ENCODE measurements at places on chromosomes 6 and 20.

- no peak for DNase-seq
Measured at GRCh38 chr6:1739680-1740079, 130.0 kb downstream of the FOXC1 start.

DNA sequence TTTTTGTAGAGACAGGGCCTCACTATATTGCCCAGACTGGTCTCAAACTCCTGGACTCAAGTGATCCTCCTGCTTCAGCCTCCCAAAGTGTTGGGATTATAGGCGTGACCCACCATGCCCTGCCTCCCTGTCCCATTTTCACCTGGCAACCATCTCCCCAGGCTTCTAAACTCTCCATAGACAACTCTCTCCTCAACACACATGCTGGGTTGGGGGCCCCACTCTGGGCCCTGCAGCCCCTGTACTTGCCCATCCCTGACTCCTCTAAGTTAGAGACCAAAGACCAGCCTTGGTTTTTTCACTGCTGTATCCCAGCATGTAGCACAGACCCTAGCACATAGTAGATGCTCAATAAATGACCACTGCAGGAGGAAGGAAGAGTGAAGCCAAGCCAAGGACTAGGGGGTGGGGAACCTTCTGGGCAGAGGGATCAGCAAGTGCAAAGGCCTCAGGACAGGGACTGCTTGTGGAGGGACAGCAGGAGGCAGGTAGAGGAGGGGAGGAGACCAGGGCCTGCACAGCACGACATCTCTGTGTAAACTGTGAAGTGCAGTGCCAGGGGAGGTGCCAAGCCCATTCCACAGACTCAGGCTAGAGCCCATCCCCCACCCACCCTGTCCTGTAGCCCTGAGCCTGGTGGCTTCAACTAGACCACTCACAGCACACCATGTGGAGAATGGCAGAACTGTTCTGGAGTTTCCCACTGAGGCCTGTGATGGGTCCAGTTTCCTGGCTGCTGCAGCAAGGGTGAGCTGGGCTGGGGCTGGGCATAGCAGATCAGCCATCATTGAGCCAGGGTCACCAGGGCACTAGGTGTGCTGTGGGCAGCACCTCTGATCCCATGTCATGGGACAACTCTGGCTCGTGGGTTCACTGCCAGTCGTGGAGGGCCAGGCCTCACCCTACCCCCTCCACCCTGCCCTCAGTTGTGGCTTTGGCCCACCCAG, 3.4 kb upstream of the SRC start:
- DNase-seq: peak; percentile 52

DNA sequence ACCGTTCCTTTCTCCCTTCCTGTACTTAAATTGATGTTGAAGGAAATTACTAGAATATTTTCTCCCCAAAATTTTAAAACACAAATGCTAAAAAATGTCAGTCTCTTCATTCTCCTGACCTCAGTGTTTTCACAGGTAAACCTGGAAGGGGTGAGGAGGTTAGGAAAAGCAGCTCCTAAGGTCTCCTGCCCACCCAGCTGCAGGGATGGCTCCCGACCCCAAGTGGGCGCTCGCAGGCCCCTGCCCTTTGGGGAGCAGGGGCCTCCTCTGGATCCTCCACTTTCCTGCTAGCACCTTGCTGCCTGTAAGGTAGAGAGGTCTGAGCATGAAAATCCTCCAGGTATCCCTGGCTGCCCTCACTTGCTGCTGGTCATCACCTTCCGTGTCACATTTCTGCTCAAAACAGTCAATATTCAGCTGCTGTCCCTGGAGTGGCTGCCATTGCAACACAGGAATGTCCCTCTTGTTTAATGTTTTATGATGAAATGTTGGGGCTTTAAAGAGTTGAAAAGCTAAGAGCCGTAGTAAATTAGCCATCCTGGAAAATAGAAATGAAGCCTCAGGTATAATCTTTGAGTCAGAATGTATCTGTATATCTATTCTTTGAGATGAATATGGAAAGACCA, 10.9 kb upstream of the HSP90AB1 start:
- DNase-seq: no peak

DNA sequence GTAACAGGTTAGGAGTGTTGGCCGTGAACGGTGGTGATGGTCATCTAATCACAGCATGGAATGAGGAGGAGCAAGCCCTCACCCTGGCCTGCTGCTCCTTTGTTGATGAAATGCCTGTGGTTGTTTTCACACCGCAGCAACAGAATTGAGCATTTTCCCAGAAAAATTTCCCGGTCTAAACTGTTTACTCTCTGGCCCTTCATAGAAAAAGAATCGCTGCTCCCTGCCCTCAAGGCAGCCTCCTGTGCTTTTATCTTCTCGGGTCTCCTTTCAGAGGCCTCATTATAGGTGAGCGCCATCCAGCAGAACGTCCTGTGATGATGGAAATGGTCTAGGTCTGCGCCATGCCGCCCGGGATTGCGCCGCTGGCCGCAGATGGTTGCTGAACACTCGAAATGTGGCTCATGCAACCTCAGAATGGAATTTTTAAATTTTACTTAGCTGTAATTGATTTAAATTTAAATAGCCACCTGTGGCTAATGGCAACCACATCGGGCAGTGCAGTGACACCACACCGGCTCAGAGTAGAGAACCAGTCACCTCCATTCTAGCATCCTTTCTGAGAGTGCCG, 30.2 kb downstream of the PHACTR3 start:
- DNase-seq: no peak

- no peak for DNase-seq
Measured at GRCh38 chr20:50843331-50844276, 48.7 kb downstream of the BCAS4 start.

DNA sequence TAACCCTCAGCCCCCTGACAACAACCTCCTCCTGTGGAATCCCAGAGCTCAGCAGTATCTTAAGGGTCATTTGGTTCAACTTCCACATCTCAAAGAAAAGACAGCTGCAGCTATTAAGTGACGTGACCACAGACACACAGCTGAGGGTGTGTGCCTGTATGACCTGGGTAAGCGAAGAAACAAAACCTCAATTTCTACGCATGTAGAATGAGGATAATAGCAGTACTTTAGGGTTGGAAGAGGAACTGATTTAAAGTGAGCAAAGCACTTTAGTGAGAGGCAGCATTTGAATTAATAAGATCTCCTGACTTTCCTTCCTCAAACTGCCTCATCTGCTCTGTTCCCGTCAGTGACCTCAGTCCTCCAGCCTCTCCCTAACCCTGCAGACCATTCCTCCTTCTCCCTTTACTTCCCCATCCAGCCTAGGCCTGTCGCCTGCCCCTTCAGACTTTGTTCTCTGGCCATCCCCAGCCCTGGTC, 6.8 kb upstream of the ARMC2 start:
- DNase-seq: peak; percentile 48

- DNase-seq: no peak
Measured at GRCh38 chr6:126650931-126651330, 311.0 kb downstream of the CENPW start.

GRCh38 chr20:11378252-11378651, 539.4 kb upstream of the BTBD3 start:
- DNase-seq: no peak

GRCh38 chr6:44041461-44042260, 85.6 kb downstream of the MRPL14 start:
- peak; percentile 20 for DNase-seq

DNA sequence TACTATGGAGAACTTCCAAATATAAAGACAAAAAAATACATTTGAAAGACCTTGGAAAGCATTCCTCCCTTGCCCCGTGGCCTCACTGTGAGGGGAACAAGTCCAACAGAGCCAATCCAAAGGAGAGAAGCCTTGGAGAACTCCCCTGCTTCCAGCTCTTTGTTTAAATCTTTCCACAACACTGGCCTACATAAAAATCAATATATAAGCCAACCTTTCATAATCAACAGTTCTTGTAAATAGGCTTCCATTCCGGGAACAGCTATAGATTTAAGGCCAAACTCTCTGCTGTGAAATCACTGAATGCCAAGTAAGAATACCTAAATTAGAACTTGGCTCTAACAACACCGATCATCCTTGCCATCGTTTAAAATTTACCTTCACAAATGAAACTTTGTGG, 242.1 kb downstream of the HACE1 start:
- no peak for DNase-seq

DNA sequence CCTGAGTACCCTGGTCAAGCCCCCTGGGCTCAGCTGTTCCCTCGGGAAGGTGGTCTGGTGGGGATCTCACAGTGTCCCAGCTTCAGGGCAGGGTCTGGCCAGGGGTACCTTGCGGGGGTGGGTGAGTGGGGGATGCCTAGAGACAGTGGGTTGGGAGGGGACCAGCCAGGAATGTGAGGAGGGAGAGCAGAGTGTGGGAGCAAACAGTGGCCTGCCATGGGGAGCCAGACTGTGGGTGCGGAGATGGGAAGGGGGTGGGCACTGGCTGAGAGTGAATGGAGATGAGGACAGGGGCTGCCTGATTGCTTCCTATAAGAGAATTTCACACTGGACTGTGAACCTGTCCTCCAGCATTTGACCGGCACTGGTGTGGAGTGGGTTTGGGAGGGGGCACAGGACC, 95.1 kb downstream of the VEGFA start:
- DNase-seq: no peak

DNA sequence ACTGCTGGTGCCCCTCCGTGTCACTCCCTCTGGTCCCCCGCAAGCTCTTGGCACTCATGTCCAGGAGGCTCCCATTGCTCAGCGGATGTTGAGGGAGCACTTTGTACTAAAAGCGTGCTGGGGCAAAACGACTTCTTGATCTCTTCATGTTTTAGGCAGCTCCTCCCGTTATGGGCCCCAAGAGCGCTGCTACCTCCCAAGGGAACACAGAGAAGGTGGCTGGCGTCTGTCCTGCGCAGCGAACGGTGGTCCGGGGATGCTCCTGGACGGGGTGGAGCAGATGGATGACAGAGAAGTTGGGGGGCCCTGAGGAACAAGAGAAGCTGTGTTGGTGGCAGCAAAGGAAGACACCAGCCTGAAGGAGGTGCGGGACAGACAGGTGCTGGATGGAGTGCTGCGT, 99.8 kb downstream of the TMEM242 start:
- no peak for DNase-seq

DNA sequence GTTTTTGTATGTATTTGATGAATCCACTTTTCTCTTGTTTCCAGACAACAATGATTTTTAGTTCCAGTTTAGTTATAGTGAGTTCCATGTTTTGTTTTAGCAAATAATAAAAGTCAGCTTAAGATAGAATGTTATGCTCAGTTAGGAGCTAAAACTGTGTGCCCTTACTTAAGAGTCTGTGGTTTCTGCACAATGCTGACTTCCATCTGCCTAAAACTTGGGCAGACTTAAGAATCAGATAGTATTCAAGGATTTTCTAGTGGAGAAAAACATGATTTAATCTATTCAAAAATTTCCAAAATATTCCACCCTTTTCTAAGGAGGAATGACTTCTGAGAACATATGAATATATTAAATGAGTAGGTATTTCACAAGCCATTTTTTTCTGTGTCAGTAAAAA, 32.8 kb downstream of the LAMA4 start:
- DNase-seq: no peak

DNA sequence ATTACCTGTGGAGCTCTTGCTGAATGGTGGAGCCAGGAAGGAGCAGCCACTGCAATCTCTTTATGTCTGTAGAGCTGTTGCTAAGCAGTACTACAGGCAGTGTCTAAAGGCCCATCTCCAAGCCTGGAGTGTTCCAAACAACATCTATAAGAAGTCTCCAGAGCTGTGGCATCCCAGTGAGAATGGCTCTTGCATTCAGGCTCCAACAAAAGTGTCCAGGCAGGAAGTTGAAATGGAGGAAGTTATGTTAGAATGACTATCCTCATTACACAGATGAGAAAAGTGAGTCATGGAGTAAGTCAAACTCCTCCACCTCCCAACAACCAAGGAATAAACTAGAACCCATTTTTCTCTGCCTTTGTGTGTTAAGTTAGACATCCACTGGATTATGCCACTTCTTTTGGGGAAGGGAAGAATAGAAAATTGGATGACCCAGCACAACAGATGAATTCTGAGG, 288.5 kb upstream of the STXBP5 start:
- no peak for DNase-seq

DNA sequence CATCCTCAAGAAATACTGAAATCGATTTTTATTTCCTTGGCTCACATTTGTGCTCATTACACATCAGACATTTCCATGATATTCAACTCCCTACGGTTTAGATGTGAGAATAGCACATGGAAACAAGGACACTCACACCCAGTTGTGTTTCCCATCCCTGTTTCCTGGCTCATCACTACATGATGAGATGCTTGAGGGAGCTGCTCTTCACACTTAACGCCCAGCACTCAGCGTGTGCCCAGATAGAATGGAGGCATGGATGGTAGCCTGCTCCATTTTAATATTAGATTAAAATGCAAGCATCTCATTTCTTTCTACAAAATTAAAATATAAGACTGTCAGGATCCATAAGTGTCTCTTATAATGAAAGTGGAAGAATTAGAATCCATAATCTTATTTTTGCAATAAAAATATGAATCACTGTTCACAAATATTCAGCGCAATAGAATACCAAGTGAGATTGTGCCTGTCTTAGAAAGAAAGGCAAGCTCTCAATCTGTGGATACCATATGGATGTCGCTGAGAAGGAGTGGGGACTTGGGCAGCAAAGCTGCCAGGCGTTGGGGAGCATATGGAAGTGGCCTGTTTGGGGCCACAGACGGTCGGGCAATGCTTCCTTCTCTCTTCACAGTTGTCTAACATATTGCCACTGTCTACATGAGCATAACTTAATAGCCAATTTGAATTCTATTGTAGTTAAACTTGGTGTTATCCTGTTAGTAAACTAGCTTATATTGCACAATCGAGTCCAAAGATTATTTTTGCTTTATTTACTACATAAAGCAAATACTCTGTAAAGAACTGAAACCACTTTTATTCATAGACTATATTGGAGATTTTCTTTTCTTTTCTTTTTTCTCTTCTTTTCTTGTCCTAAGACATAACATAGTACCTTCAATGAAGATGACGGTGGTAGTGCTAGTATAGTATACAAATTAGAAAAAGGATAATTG, 206.8 kb upstream of the QKI start:
- DNase-seq: no peak

- peak; percentile 95 for DNase-seq
Measured at GRCh38 chr20:57409672-57410397, 18.6 kb downstream of the RBM38 start.

DNA sequence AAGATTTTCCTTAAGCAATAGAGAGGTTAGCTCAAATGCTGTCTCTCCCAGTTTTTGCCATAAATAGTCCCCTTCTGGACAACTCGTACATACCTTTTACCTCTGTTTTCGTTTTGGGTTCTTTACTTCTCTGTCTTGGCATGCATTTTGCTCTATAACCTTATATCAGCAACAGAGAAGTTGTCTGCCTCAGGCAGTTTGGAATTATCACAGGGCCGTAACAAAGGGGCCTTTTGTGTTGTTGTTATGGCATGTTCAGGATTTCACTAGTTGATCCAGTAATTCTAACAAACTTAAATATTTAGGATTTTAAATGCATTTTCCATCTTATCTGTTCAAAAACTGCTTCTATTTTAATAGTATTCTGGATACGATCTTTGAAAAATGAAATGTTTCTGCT, 259.8 kb downstream of the CD109 start:
- DNase-seq: no peak

GRCh38 chr20:38892091-38892981, 33.9 kb upstream of the FAM83D start:
- no peak for DNase-seq

DNA sequence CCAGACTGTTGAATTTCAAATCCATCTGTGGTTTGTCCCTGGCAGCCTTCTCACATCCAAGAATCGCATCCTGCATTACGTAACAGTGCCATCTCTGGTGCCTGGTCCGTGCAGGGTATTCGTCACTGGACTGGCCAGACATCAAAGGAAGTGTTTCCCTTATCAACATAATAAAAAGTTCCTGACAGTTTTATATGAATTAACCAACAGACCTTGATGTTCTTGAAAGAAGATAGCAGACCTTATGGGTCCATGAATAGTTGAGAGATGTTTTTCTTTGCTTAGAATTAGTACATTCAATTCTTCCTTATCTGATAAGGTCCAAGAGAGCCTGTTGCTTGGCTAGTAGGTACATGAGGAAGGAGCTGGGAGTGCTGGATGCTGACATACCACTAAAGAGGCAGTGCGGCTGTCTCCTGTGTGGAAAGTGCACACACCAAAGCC, 77.6 kb downstream of the PHACTR2 start:
- DNase-seq: no peak

Data from hematopoietic multipotent progenitor cell treated with erythropoietin and hydrocortisone succinate and interleukin-3 and kit ligand, for 4 days (in vitro differentiated cells).